ENCODE measurements at places on chromosomes 11 and 22.

GRCh38 chr11:60946601-60947264 lies 5.2 kb downstream of the SLC15A3 start:
- no peak for DNase-seq

DNA sequence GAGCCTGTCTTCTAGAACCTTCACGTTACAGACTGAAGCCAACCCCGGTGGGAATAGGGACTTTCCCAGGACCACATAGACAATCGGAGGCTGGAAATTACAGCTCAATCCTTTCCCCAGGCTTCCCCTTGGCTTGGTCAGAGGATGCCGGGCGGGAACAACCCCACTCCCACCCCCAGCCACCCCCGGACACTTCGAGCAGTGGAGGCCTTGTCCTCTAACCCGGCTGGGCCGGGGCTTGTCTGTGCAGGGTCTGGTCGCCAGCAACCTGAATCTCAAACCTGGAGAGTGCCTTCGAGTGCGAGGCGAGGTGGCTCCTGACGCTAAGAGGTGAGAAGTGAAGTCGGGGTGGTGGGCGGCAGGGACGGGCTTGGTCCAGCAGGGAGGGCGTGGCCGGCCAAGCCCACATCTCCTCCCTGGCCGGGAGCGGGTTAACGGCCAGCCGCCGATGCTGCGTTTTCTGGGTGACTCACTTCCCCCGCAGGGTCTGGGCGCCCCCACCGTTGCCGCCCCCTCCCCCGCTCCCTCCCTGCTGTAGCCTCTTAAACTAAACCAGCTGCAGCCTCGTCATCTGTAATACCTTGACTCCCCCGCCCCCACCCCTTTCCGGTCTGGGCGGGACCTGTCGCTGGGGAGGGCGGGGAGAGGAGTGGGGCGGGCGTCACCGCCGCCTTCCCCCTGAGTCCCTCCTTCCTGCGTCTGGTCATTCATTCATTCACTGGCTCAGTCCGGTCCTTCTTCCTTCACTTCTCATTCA lies 1.5 kb downstream of the LGALS1 start:
- DNase-seq, result peak; percentile 74

DNA sequence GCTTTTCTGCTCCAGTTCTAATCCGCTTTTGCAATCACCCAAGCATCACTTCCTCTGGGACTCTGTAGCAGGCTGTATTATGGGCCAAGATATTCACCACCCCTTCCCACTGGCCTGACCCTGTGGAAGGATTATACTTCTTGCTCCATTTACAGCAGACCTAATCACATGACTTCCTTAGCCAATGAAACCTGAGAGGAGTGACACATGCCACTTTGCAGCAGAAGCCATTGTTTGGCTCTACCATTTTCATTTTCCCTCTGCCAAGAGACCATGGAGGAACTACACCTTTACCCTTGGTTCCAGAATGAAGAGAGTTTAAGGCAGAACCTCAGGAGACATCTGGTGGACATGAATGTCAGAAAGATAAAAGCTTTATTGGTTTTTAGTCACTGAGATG lies 134.9 kb upstream of the HSD17B12 start:
- DNase-seq, result no peak

DNA sequence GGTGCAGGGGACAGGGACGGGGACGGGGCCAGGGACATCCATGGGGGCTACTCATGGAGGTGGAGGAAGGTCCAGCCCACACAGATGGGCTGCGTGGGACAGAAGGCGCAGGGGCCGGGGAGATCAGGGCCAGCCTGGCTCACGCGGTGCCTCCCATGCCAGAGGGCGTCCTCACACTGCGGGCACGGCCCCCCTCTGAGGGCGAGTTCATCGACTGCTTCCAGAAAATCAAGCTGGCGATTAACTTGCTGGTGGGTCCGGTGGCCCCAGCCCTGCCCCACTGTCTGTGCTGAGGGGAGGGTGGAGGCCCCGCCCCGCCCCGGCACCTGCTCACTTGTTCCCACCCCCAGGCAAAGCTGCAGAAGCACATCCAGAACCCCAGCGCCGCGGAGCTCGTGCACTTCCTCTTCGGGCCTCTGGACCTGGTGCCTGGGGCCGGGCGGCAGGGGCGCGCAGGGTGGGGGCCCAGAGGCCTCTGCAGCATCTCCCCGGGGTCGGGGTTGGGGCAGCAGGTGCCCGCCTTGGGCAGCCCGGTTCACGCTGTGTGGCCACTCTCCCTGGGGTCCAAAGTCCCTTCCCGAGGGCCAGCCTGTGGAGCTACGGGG lies 15.8 kb downstream of the EPS8L2 start:
- no peak for DNase-seq

DNA sequence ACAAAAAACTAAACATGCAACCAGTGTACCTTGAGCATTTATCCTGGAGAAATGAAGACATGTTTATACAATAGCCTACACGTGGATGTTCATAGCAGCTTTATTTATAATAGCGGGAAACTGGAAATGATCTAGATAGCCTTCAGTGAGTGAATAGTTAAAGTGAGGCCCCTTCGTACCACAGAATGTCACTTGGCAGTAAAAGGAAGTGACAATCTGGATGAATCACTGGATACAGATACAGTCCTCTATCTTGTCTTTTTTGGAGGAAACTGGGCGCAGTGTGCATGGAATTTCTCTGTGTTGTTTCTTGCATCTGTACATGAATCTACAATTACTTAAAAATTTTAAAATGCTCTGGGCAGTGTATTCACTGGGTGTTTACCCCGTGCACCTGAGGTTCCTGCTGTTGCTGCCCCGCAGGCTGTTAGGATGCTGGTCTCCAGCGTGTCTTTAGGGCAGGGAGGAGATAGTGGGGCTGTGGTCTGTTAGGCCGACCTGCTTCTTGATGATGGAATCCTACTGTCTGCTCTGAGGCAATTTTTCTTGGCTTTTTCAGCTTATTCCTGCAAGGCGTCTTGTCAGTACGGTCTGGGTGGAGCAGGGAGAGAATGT lies 23.2 kb downstream of the DERL3 start:
- DNase-seq, result no peak

DNA sequence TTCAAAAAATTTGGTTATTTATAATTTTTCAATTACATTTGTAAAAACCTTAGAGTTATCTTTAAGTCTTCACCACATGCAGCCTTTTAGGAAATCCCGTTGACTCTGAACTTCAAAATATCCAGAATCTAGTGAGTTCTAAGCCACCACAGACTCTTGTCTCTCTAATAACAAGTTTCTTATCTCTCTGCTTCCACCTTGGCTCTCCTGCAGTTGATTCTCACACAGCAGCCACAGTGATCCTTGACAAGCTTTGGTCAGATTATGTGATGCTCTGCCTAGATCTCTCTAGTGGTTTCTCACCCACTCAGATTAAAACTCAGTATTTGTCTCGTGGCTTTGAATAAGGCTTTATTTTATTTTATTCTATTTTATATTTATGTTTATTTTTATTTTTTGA lies 8.6 kb downstream of the HSD17B12 start:
- no peak for DNase-seq

GRCh38 chr11:20488352-20488751 lies 100.8 kb downstream of the PRMT3 start:
- DNase-seq, result no peak

DNA sequence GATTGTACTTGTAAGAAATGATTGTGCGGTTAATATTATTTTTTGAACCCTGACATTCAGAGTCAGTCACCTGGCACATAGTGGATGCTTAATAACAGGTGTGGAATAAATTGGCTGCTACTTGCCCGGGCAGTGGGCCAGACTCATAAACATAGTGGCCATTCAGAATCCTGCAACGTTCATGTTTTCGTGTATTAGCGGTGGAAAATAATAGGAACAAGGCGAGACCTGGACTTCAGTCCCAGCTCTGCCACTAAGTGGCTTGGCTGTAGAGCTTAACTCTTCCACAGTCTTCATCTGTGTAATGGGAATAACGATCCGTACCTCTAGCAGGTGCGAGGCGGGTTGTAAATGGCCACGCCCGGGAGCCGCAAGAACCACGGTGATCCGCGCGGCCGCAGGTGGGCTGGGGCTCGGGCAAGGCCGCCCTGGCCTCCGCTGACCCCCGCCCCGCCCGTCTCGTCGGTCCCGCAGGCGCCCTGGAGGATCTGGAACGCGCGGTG lies 761 bp upstream of the TMEM25 start:
- no peak for DNase-seq

DNA sequence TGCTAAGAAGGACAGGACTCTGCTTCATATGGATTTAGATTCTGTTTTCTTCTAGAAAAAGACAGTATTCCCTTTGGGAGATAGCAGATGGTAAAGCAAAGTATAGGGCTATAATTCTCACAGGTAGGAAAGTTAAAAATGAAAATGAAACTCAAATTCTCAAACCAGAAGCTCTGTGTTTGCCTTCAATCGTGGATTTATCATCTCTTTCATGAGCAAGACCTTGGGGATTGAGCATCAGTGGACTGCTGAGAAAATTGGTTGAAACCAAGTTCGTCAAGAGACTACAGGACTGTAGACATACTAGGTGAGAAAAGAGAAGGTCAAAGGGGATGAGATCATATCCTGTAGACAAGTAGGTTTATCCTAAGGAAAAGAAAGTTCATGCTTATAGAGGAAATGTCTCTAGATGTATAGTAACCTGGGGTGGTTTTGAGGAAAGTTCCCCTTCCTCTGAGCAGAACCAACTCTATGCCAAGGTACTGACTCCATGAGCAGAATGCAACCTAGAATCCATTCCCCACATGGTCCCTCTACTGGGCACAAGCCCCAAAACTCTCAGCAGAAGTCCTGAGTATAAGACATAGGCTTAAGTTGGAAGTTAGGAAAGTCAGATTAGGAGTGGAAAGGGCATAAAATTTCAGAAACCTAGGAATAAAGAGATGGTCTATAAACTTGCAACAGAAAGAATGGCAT lies 46.5 kb downstream of the SLC5A12 start:
- no peak for DNase-seq

- DNase-seq, result no peak
Observed at GRCh38 chr11:107040433-107041087, 22.3 kb upstream of the GUCY1A2 start.

All from dorsolateral prefrontal cortex (tissue), 122 donors.